ENCODE measurements at places on chromosomes 4 and X.

- DNase-seq = no peak
Observed at GRCh38 chrX:45515262-45516215, 314.9 kb upstream of the DIPK2B start.

- DNase-seq = no peak
Observed at GRCh38 chr4:124000233-124000632, 603.6 kb downstream of the SPRY1 start.

DNA sequence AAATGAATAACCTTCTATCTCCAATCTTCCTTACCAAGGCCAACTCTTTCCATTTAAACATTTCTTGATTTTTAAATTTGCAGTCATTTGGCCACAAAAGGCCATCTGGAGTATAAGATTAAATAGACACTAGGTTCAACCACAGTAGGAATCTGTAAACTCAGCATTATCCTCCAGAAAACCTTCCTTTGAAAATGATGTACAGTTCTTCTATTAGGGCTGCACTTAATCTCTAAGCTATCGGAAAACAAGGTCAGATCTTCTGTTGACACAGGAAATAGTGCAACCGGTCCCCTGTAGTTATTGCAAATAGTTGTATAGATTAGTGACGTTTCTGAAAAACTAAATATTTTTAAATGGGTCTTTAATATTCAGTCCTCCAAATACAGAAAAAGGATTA lies 359.0 kb upstream of the ATOH1 start:
- no peak for DNase-seq

- no peak for DNase-seq
Observed at GRCh38 chr4:151313306-151314009, 11.9 kb downstream of the SH3D19 start.

DNA sequence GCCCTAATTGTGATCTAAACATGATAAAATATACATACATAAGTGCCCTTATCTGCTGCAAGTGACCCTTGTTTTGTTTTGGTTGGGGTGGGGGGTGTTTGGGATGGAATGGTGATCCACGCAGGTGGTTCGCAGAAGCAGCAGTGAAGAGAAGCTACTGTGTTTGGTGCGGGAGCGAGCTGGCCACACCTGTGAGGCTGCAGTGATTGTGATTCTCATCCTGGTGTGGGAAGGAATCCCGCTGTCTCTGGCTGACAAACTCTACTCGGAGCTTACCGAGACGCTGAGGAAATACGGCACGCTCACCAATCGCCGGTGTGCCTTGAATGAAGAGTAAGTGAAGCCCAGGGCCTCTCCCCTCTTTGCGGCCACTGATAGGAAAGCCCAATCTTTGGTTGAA lies 96.8 kb downstream of the TET2 start:
- no peak for DNase-seq

DNA sequence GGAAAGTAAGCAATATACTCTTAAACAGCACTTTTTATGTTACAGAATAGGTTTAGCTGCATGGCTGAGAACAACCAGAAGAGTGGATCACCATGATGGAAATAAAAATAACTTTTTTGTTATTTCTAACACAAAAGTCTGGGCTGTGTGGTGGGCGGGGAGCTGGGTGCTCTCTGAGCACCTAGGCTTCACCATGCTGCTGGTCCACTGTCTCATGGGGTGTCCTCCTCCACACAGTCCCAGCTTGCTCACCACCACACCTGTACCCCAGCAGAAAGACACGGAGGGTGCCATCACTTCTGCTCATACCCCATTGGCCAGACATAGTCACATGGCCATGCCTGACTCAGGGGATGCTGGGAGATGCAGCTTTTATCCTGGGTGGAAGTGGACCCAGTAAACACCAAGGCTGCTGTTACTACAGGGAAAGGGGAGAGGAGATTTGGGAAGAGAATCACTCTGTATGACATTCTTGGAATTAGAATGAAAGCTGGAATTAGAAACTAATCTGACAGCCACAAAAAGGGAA lies 45.0 kb downstream of the CPZ start:
- no peak for DNase-seq

- DNase-seq = no peak
Observed at GRCh38 chr4:129111919-129112318, 16.0 kb downstream of the C4orf33 start.

DNA sequence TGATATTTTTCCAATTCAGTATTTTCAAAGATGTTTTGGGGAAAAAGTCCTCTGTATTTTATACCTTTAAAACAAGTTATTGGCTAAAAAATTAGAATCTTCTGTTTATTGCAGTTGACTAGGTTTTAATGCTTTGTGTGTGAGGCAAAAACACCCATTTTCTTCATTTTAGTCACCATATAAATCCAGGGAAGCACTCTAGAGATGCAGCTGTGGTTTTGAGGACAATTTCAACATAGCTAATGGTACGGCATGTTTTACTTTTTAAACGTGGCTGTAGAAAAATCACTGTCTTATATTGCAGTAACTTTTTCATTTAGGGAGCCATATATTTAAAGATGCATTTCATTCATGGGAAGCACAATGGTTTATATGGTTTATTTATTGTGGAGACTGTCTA lies 129.1 kb upstream of the PITX2 start:
- DNase-seq = no peak

- DNase-seq = no peak
Observed at GRCh38 chr4:169620880-169621248, 486 bp downstream of the CLCN3 start.

DNA sequence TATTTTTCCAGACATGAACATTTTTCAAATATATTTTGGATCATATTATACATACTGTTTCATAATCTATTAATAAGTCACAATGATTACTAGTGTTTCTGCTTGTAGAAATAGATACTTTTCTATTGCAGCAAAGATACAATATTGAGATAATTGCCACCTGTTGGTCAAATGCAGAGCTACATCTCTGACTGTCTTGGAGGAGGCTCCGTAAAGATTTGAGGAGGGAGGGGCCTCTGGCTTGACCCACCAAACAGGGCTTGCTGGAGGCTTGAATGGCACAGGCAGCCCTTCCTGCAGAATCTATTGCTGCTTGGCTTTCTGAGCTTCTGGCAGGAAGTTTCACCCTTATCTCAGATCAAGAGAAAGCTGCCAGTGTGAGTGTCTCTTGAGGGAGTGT lies 99.3 kb upstream of the ARMCX2 start:
- no peak for DNase-seq

DNA sequence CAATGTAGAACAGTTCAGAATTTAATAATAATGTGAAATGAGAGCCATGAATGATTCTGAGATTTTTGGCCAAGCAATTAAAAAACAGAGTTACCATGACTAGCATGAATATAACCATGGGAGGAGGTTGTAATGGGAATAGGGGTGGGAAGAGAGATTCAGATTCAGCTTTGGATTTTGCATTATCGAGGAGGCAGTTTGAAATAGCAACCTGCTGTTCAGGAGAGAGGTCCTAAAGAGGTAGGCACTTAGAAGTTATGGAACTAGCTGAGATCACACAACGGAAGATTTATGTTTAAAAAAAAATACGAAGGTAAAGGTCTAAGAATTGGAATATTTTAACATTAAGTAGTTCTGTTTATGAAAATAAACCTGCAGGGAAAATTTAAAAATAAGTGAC lies 124.4 kb upstream of the TECRL start:
- DNase-seq = no peak

- no peak for DNase-seq
Observed at GRCh38 chrX:118183606-118184005, 67.0 kb upstream of the KLHL13 start.

GRCh38 chr4:112953262-112953661 lies 96.2 kb upstream of the ANK2 start:
- no peak for DNase-seq

DNA sequence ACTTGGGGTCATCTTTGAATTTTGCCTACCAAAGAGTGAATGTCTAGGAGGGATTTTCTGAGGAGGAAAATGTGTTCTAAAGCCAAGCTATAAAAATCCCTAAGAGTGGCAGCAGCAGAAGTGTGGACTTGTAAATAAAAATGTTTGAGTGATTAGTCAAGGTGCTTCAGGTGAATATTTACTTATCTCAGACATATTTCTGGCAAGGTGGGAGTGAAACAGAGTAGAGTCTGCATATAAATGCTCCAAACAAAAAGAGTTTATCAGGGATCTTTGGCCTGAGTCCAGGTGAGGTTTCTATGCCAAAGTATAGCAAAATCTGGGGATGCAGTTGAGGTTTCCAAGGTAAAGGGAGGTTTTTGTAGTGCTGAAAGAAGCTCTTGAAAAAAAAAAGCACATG lies 19.7 kb downstream of the CYSLTR1 start:
- DNase-seq = no peak

- DNase-seq = no peak
Observed at GRCh38 chrX:47197526-47197925, 3.9 kb downstream of the UBA1 start.

All from NCI-H1436 treated with DMSO at 0.1 percent for 48 hours (cell line).